ENCODE measurements at places on chromosomes 6 and 20. TPM values are rescaled to one million over a fixed set of nuclear protein-coding genes. Genes with fewer than 3 reads are reported as not detected.
A peak's percentile ranks its signal among the peaks of the same experiment; 100 is the strongest.

GRCh38 chr6:35055891-35056290 lies 85.2 kb downstream of the TCP11 start:
- H3K4me1 ChIP-seq: peaks cover 8% of the 10 kb centered on the region
- no peak for DNase-seq
- H3K36me3 ChIP-seq: no peaks in the 10 kb centered on the region
- H3K27ac ChIP-seq: no peak overlapping the region
- no peaks in the 10 kb centered on the region for H3K27me3 ChIP-seq
- H3K4me3 ChIP-seq: no peak overlapping the region

PAX1 gene
- 0.24 TPM for total RNA-seq

DNA sequence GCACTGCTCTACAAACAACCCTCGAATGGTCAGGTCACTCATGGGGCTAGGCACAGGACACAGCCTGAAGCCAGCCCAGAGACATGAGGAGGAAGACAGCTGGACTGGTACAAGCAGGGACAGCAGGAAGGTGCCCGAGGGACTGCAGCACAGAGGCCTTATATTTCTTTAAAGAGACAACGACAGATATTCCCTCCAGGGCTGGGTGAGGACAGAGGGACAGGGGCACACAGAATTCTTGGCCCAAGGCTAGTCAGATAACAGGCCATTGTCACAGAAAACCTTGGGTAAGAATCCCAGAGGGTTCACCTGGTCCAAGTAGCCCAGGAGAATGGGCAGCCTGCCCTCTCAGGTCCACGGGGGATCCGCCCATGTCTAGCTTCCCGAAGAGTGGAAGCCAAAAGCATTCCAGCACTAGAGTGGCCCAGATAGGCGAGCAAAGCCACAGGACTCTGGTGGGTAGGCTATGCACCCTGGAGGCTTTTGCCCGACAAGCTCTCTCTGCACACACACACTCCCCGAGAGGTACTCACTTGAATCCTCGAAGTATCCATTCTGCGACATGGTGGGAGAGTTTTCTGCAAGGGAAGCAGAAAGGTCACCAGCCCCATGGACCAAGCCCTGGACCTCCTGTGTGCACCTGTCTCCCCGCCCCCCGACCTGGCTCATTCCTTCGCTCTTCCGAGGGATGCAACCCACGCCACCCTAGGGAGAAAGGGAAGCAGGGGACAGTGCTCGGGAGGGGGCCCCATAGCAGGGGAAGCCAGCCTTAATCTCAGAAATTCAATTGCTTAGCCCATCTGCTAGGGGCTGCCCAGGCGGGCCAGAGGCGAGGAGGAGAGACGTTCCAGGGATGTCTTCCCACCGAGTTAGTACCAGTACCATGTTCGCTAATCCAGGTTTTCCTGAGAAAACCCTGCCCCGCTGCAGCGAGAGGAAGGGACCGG lies 1.7 kb downstream of the SLC4A11 start:
- DNase-seq: no peak
- H3K4me1 ChIP-seq: no peaks in the 10 kb centered on the region
- H3K27ac ChIP-seq: no peak overlapping the region

DNA sequence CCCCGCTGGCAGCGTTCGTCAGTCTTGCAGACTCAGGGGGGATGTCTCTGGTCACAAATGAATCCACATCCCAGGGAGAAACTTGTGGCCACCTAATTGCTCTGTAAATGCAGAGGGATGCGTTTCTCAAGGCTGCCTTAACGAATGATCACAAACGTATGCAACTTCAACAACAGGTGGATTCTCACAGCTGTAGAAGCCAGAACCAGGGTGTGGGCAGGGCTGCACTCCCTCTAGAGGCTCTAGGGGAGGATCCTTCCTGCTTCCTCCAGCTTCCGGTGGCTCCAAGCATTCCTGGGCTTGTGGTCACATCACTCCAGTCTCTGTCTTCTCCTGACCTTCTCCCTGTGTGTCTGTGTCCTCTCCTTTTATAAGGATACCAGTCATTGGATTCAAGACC lies 3.3 kb upstream of the TAF4 start:
- no peak overlapping the region for H3K27ac ChIP-seq
- no peaks in the 10 kb centered on the region for H3K36me3 ChIP-seq

DNA sequence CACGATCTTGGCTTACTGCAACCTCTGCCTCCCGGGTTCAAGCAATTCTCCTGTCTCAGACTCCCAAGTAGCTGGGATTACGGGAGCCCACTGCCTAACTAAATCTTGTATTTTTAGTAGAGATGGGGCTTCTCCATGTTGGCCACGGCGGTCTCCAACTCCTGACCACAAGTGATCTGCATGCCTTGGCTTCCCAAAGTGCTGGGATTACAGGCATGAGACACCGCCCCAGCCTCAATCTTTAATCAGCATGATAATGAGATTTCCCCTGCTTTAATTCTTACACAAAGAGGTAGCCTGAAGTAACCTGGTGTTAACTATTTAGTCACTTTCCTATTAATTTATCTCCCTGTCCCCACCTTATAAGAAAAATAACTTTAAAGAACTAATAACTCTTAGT lies 31.3 kb upstream of the TRDN start:
- DNase-seq: no peak
- no peak overlapping the region for H3K4me3 ChIP-seq
- no peaks in the 10 kb centered on the region for H3K27me3 ChIP-seq
- no peaks in the 10 kb centered on the region for H3K36me3 ChIP-seq
- H3K4me1 ChIP-seq: peaks cover 6% of the 10 kb centered on the region

- H3K27ac ChIP-seq: no peak overlapping the region
- no peaks in the 10 kb centered on the region for H3K36me3 ChIP-seq
- H3K4me3 ChIP-seq: no peak overlapping the region
- H3K27me3 ChIP-seq: no peaks in the 10 kb centered on the region
- DNase-seq: no peak
- H3K4me1 ChIP-seq: peaks cover 3% of the 10 kb centered on the region
Measured at GRCh38 chr6:36025932-36026327, 1.5 kb upstream of the SLC26A8 start.

DNA sequence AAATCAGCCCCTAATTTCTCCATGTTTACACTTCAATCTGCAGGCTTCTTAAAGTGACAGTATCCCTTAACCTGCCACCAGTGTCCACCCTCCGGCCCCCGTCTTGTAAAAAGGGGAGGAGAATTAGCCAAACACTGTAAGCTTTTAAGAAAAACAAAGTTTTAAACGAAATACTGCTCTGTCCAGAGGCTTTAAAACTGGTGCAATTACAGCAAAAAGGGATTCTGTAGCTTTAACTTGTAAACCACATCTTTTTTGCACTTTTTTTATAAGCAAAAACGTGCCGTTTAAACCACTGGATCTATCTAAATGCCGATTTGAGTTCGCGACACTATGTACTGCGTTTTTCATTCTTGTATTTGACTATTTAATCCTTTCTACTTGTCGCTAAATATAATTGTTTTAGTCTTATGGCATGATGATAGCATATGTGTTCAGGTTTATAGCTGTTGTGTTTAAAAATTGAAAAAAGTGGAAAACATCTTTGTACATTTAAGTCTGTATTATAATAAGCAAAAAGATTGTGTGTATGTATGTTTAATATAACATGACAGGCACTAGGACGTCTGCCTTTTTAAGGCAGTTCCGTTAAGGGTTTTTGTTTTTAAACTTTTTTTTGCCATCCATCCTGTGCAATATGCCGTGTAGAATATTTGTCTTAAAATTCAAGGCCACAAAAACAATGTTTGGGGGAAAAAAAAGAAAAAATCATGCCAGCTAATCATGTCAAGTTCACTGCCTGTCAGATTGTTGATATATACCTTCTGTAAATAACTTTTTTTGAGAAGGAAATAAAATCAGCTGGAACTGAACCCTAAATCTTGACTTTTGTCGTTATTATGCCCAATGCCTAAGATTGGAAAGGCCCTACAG lies 4.5 kb downstream of the SOX4 start:
- H3K27ac ChIP-seq: no peak overlapping the region
- H3K27me3 ChIP-seq: no peaks in the 10 kb centered on the region
- H3K36me3 ChIP-seq: no peaks in the 10 kb centered on the region
- peaks cover 11% of the 10 kb centered on the region for H3K4me1 ChIP-seq
- DNase-seq: no peak
- peak overlapping the region; percentile 66 for H3K4me3 ChIP-seq

- H3K27ac ChIP-seq: no peak overlapping the region
- no peaks in the 10 kb centered on the region for H3K36me3 ChIP-seq
- no peaks in the 10 kb centered on the region for H3K4me1 ChIP-seq
- DNase-seq: no peak
- H3K27me3 ChIP-seq: no peaks in the 10 kb centered on the region
- H3K4me3 ChIP-seq: no peak overlapping the region
Measured at GRCh38 chr20:43529051-43529450, 21.6 kb downstream of the L3MBTL1 start.

COL10A1 gene
- not detected for total RNA-seq

DNA sequence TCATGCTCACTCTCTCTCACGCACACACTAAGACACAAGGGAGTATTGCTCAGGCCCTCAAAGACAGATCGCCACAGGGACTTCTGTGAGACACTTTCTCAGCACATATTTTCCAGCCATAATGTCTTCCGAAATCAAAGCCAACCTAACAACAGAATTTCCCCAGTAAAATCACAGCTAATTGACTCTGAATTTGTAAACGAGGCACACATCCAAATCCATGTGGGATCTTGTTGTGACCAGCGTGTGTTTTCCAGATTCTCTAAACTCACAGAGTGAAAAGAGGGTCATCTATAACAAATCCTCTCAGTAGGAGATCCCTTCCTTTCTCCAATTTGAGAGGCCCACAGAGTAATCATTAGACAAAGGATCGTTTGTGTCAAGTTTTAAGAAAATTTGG lies 280.4 kb downstream of the PACRG start:
- H3K27me3 ChIP-seq: no peaks in the 10 kb centered on the region
- no peaks in the 10 kb centered on the region for H3K4me1 ChIP-seq
- H3K36me3 ChIP-seq: no peaks in the 10 kb centered on the region
- H3K27ac ChIP-seq: no peak overlapping the region
- no peak overlapping the region for H3K4me3 ChIP-seq

CTCFL gene
- not detected for total RNA-seq

C6orf132 gene
- not detected for total RNA-seq

- peaks cover 10% of the 10 kb centered on the region for H3K4me1 ChIP-seq
- no peaks in the 10 kb centered on the region for H3K27me3 ChIP-seq
Measured at GRCh38 chr6:33450434-33450833, 3.9 kb upstream of the ZBTB9 start.

- no peaks in the 10 kb centered on the region for H3K27me3 ChIP-seq
- H3K4me1 ChIP-seq: no peaks in the 10 kb centered on the region
- H3K4me3 ChIP-seq: no peak overlapping the region
- DNase-seq: no peak
- H3K36me3 ChIP-seq: no peaks in the 10 kb centered on the region
- H3K27ac ChIP-seq: no peak overlapping the region
Measured at GRCh38 chr6:6793388-6794250, 205.1 kb downstream of the LY86 start.

SIRPA gene
- total RNA-seq: 14.6 TPM

SLC16A10 gene
- total RNA-seq: 167 TPM
